ENCODE measurements at places on chromosomes 2 and 18. TPM values are rescaled to one million over a fixed set of nuclear protein-coding genes. Genes with fewer than 3 reads are reported as not detected.

The LCLAT1 gene
- 5.1 TPM for polyA plus RNA-seq

The VIT gene
- not detected for polyA plus RNA-seq

The ARHGEF4 gene
- not detected for polyA plus RNA-seq

The ANKAR gene
- 11.2 TPM for polyA plus RNA-seq
